ENCODE measurements at places on chromosomes 16 and 17.

DNA sequence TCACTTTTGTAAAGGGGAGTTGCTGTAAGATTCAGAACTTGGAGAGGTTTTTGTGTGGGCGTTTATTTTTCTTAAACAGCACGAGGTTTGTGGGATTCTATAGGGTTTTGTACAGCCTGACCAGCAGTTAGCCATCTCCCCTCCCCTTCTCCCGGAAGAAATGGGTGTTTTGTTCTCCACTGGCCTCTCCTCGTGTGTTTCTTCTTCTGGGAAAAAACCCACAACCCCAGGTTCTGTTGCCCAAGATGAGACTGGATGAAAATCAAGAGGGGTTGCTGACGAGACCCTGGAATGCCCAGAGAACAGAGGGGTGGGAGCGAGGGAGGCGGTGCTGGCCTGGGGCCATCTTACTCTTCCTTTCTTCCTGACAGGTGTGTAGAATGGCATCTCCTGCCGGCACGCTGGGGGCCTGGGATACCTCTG lies 186.1 kb downstream of the MSI2 start:
- H3K4me3 ChIP-seq, result no peak overlapping the region
- peak overlapping the region; percentile 12 for H3K27ac ChIP-seq
- peaks cover 28% of the 10 kb centered on the region for H3K4me1 ChIP-seq
- no peaks in the 10 kb centered on the region for H3K27me3 ChIP-seq

DNA sequence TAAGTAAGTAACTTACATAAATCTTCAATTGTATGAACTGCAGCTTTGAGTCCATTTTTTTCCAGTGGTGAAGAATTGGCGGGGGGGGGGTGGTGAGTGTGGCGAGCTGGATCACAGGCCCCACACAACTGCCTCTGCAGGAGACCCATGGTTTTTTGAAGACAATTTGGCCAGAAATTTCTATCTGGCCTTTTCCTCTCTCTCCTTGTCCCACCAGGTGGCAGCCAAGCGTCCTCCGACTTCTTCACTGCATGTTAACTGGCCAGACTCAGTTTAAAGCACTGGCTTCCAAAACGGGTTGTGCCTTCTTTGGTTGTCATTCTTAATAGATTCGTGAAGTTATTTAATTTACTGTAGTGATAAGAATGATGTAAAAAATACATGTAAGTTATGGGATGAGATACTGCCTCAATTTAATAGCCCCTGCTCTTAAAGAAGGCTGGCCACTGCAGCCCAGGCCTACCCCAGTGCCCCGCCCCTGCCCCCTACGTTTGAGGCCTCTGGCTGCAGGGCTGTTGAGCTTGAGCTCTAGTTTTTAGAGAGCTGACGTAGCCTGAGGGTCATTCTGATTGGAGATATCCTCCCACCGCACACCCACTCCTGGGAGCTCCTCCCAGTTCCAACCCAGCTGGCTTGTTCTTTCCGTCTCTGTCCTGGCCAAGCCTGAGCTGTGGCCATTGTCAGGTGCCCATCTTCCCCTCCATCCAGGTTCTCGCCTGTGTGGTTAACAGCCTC lies 36.4 kb downstream of the AKAP1 start:
- H3K36me3 ChIP-seq, result peaks cover 13% of the 10 kb centered on the region
- DNase-seq, result no peak
- H3K27me3 ChIP-seq, result no peaks in the 10 kb centered on the region
- no peak overlapping the region for H3K27ac ChIP-seq
- no peaks in the 10 kb centered on the region for H3K4me1 ChIP-seq
- H3K4me3 ChIP-seq, result no peak overlapping the region

DNA sequence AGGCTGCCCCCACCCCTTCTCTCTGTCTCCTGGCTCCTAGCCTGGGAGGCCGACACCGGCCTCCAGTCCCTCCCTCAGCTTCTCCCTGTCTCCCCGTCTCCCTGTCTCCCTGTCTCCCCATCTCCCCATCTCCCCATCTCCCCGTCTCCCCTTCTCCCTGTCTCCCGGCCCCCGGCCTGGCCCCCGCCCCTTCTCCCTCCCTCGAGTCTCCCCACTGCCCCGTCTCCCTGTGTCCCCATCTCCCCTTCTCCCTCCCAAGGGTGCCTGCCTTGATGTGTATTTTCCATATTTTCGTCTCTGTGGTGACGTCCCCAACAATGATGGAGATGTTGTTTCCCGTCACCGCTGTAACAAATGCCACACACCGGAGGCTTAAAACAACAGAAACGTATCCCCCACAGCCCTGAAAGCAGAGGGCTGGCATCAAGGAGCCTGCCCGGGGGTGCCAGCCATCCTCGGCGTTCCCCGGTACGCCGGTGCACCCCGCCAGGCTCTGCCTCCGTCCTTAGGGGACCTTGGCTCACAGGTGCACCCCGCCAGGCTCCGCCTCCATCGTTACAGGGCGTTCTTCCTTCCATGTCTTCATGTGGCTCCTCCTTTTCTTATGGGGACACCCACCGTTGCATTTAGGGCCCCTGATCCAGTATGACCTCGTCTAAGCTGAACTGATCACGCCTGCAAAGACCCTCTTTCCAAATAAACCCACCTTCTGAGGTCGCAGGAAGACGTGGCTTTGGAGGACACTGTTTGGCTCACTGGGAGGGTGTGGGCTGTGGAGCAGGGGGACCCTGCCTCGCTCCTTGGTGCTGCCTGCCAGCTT lies 151.6 kb downstream of the NPIPB11 start:
- H3K36me3 ChIP-seq, result no peaks in the 10 kb centered on the region
- H3K27me3 ChIP-seq, result no peaks in the 10 kb centered on the region
- no peak for DNase-seq
- no peak overlapping the region for H3K4me3 ChIP-seq

DNA sequence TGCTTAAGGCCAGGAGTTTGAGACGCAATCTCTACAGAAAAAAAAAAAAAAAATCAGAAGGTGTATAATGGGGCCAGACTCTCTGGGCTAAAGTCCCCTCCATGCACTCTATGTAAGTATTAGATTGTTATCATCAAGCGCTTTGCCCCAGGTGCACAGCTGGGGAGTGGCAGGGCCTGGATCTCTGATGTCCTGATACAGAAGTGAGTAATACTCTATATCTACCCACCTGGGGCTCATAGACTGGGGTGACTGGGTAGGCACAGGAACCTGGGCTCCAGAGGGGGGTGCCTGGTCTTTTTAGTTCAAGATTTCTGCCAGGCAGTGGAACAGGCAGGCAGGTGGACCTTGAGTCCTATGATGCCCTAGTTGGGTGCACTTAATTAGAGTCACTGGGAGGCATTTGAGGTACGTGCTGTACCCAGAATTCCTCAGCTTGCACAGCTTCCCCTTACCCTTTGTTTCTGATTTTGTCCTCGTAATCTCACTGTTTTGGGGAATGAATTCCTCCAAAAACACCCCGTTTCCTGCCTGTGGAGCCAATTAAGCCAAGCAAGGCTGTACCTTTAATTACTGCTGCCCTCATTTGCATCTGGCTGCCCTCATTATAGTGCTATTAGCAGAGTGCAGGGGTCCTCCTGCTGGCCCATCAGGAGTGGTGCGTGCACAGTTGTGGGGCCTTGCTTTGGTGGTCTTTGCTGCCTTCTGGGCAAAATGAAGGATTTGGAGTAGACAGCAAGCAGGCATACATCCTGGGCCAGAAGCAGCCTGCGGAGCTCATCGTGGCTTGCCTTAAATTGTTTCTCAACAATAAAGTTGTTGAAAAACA lies 239.0 kb downstream of the SNX29 start:
- peak; percentile 94 for DNase-seq
- H3K4me3 ChIP-seq, result no peak overlapping the region
- H3K36me3 ChIP-seq, result no peaks in the 10 kb centered on the region
- no peaks in the 10 kb centered on the region for H3K27me3 ChIP-seq
- H3K27ac ChIP-seq, result peak overlapping the region; percentile 33

DNA sequence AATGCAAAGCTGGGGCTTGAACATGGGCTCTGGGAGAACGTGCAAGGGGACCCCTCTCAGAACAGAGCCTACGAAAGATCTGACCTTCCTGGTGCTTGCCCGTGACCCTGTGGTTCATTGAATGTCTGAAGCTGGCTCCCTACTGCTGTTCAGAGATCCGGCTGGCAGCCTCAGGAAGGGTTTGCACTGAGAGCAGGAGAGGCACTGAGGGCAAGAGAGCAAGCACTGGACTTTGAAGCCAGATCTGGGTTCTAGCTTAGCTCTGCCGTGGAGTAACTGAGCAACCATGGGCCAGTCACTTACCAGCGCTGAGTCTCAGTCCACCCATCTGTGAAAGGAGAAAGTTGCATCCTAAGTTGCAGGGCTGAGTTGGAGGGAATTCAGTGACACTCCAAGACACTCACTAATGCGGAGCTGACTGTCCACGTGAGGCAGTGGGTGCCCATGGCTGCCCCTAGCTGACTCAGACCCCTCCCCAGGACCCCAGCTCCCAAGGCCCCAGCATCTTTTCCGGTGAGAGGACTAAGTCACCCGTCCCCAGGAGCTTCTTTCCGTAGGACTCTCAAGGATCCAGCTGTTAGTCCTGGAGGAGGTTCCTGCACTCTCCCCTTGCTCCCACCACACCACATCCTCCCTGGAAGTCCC lies 41.3 kb downstream of the BEAN1 start:
- DNase-seq, result no peak
- no peak overlapping the region for H3K27ac ChIP-seq
- H3K4me1 ChIP-seq, result no peaks in the 10 kb centered on the region
- H3K27me3 ChIP-seq, result no peaks in the 10 kb centered on the region
- H3K36me3 ChIP-seq, result no peaks in the 10 kb centered on the region

GRCh38 chr17:68697850-68698361 lies 96.7 kb upstream of the FAM20A start:
- peak; percentile 23 for DNase-seq
- H3K4me1 ChIP-seq, result peaks cover 2% of the 10 kb centered on the region
- no peaks in the 10 kb centered on the region for H3K36me3 ChIP-seq
- no peak overlapping the region for H3K4me3 ChIP-seq

- DNase-seq, result no peak
- H3K27ac ChIP-seq, result no peak overlapping the region
- H3K4me3 ChIP-seq, result no peak overlapping the region
- H3K36me3 ChIP-seq, result no peaks in the 10 kb centered on the region
- H3K4me1 ChIP-seq, result peaks cover 4% of the 10 kb centered on the region
Measured at GRCh38 chr17:77892469-77893143, 65.9 kb upstream of the TNRC6C start.

GRCh38 chr17:1473170-1473569 lies 17.1 kb upstream of the CRK start:
- H3K27me3 ChIP-seq, result no peaks in the 10 kb centered on the region
- H3K4me3 ChIP-seq, result no peak overlapping the region
- H3K36me3 ChIP-seq, result peaks cover 12% of the 10 kb centered on the region
- peaks cover 8% of the 10 kb centered on the region for H3K4me1 ChIP-seq

- H3K36me3 ChIP-seq, result peaks cover 7% of the 10 kb centered on the region
- DNase-seq, result no peak
- no peak overlapping the region for H3K27ac ChIP-seq
- H3K27me3 ChIP-seq, result no peaks in the 10 kb centered on the region
- no peak overlapping the region for H3K4me3 ChIP-seq
Measured at GRCh38 chr16:88678224-88678979, 7.9 kb downstream of the SNAI3 start.

DNA sequence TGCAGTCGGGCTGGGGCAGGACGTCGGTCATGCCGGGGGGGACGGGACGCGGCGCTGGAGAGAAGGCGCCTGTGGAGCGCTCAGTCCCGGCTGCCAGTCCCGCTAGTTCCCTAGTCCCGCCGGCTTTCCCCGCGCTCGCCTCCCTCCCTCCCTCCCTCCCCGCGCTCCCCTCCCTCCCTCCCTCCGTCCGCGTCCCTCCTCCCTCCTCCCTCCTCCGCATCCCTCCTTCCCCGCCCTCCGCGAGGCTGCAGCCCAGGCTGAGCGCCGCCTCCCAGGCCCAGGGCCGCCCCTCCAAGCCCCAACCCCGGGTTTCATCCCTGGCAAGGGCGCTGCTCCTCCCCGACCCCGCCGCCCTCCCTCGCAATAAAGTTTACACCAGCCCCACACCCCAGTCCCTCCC lies 34.8 kb downstream of the TIMM22 start:
- no peaks in the 10 kb centered on the region for H3K4me1 ChIP-seq
- H3K36me3 ChIP-seq, result peaks cover 4% of the 10 kb centered on the region
- H3K27me3 ChIP-seq, result no peaks in the 10 kb centered on the region
- no peak for DNase-seq

- peak overlapping the region; percentile 29 for H3K4me3 ChIP-seq
- DNase-seq, result peak; percentile 42
- peaks cover 26% of the 10 kb centered on the region for H3K27me3 ChIP-seq
- H3K27ac ChIP-seq, result no peak overlapping the region
- no peaks in the 10 kb centered on the region for H3K4me1 ChIP-seq
- H3K36me3 ChIP-seq, result no peaks in the 10 kb centered on the region
Measured at GRCh38 chr17:49496183-49496866, 1.2 kb downstream of the NGFR start.

GRCh38 chr17:3557768-3558583 lies at the start of gene TRPV3:
Gene TRPV3 (minus strand): TSS chr17:3557812. CDS start chr17:3554850, 2,962 bp downstream.
- no peaks in the 10 kb centered on the region for H3K27me3 ChIP-seq
- H3K27ac ChIP-seq, result peak within 1 kb of the TSS; percentile 77

DNA sequence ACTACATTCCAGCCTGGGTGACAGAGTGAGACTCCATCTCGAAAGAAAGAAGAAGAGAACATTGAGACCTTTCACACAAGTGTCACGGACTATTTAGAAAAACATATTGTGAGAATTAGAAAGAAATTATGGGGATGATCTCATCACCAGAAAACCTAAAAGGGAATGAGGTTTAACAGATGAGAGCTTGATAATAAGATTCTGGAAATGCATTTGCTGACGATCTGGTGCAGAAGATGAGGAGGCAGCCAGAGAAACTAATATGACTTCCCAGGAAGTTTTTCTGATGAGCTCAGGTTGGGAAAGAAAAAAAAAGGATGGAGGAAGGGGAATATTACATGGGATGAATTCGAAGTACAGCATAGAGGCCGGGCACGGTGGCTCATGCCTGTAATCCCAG lies 10.8 kb upstream of the APOH start:
- no peaks in the 10 kb centered on the region for H3K36me3 ChIP-seq
- no peak for DNase-seq
- H3K27me3 ChIP-seq, result no peaks in the 10 kb centered on the region
- H3K27ac ChIP-seq, result no peak overlapping the region
- H3K4me3 ChIP-seq, result no peak overlapping the region

- no peak overlapping the region for H3K27ac ChIP-seq
- peaks cover 2% of the 10 kb centered on the region for H3K27me3 ChIP-seq
- H3K4me3 ChIP-seq, result no peak overlapping the region
- DNase-seq, result no peak
- H3K36me3 ChIP-seq, result no peaks in the 10 kb centered on the region
Measured at GRCh38 chr16:31005350-31006085, 4.9 kb downstream of the STX1B start.

All from small intestine (tissue), 16 donors.